ENCODE measurements at places on chromosomes 2 and 18. TPM values are rescaled to one million over a fixed set of nuclear protein-coding genes. Genes with fewer than 3 reads are reported as not detected.

Gene CKAP2L
- polyA plus RNA-seq, result 23.1 TPM

Gene CNTNAP5
- polyA plus RNA-seq, result not detected

DNA sequence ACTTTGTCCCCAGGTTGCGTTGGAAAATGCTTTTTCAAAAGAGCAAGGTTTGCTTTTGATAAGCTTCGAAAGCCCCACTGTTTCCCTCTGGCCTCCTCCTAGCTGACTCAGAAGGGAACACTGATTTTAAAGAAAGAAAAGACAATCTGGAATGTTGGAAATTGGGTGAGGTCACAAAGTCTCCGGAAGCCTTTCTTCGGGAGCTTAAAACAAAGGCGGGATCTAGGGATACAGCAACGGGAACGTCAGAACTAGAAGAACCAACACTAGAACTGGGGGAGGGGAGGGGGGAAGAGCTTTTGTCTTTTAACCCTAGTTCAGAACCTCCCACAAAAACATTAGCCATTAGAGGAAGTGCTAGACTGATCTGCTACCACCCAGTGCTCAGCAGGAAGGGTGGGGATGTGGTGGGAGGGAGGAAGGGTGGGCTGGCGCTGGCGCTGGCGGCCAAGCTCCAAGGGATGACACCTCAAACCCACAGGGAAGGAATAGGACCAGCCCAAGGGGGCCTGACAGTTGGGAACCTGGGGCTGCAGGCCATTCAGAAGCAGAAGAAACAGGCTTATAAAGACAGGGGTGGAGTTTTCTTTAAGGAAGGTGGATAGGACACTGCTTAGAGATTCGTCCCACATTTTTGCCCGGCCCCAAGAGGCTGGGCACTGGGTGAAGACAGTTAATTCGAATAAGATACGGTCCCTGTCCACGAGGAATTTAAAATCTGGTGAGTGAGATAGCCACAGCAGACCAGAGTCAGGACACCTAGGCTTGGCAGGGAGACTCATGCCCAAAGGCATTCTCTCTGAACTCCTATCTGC, 1.7 kb downstream of the TMSB10 start:
- DNase-seq, result peak; percentile 65

DNA sequence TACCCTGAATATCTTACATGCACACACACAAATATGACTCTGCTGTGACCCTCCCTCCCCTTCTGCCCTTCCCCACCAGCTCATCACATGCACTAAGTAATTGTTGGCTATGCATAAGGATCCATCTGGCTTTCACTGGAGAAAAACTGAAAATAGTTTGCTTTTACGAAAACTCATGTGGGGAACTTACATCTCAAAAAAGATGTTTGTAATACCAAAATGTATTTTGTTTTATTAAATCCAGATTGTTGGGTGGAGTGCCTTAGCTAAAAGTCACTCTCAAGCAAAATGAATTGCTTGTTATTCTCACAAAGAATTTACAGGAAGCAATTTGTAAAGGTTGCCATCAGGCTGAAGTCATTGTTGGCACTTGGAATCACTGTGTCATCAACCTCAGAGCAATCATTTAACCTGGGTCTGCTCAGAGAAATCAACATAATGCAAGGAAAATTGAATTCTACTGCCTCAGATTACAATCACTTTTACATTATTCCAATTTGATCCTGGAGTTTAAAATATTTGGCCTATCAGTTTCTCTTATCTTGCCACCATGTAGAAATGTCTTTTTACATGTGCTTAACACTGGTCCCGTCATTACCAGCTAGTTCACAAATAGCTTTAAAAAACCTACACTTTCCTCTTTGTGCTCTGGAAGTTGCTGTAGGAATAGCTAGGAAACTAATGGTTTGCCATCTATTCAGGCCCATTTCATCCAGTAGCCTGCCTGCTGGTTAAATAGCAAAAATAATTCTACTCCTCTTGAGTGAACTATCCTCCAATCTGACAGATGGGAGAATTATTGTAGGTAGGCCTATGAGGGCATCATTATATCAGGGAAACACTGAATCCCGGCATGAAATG, 90.3 kb upstream of the TMEM17 start:
- DNase-seq, result peak; percentile 8

DNA sequence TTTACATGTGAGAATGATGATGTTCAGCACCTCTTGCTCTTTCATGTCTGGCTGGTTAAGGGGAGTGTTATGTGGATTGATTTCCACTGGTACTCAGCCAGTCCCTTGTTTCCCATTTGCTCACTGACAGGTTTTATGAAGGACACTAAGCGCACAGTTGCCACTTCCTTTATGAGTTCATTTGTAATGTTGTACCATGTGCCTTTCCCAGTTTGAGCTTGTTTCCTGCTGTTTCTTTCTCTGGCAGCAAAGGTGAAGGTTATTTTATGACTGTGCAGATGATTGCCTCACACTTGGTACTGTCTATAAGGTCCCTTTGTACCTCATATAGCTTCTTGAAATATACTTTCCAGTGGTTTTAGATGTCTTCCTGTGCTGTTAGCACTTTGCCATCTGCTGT, 1700.5 kb upstream of the TMEFF2 start:
- DNase-seq, result no peak

GRCh38 chr2:168971261-168971660, 59.9 kb downstream of the ABCB11 start:
- peak; percentile 31 for DNase-seq

GRCh38 chr2:88874063-88874657, 182.7 kb downstream of the RPIA start:
- DNase-seq, result peak; percentile 27

DNA sequence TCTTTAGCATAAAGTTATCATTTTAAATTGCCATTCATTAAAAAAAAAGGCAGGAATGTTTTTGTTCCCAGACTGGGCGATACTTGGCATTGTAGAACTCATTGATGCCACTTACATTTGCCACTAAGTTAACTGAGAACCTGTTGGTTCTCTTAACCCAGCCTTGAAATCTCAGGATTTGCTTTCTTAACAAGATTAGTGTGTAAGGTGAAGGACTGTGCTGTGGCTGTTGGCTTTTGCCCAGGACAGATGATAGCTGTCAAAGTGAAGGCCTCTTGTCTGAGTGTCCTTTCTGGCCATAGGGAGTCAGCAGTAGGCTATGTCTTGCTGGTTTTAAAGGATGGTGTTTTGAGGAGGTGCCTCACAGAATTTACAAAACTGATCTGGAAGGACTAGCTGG, 2.6 kb downstream of the DPYSL5 start:
- DNase-seq, result no peak

Gene IL1RN
- polyA plus RNA-seq, result 0.21 TPM

- DNase-seq, result no peak
Observed at GRCh38 chr2:220876080-220876824, 695.9 kb downstream of the EPHA4 start.

Gene KCTD1
- 18.8 TPM for polyA plus RNA-seq

DNA sequence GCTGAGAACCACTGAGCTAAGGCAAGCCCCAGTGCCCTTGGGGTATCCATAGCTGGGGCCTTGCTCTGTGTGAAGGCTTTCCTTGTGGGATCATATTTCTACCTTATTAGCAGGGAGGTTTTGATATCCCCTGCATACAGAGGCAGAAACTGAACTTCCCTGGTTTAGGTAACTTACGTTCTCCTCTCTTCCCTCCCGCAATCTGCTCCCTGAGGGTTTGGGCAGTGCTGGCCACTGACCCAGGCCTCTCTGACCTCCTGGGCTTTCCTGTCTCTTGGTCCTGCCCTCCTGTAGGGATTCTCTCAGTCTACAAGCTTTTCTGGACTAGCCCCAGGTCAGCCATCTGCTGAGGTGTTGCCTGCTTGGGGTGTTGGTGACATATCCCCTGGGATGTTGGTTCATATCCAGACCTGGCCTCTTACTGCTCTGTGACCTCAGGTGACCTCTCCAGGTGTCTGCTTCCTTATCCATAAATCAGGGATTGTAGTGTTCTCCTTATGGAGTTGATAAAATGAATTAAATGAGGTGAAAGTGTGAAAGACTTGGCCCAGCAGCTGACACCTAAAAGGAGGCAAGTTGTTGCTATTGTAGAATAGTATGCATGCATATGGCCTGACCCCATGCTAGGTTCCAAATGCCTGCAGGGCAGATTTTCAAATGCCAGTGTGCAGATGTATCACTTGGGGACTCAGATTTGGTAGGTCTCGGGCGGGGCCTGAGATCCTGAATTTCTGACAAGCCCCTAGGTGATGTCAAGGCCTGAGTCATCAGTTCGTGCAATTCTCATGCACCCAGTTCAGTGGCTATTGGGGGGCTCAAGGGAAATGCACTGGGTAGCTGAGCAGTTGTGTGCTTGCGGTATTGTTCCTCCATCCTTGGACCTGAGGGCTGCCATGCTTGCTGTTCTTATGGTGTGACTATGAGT, 106.6 kb downstream of the FHOD3 start:
- DNase-seq, result no peak

DNA sequence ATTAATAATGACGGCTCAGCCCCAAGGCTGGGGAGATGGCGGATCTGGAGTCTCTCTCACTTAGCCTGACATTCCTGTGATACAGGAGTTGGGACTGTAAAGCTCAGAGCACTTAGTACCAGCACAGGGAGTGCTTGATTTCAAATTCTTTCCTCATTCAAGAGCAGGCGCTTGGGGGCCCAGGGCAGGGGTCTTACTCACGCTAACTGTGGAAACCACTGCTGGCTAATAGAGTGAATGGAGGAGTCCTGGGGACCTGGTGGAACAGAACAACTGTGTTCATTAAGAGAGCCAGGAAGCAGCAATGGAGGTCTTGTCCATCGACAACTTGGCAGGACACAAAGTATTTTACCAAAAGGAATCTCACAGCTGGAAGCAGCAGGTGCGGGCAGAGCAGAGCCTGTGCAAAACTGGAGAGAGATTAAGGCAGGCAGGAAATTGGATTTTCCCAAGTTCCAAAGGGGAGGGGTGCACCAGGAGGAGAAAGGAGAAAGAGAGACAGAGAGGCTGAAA, 358.9 kb downstream of the TNS1 start:
- no peak for DNase-seq

Gene CD8B2
- 0.06 TPM for polyA plus RNA-seq

All from right lung (tissue), 10 donors.